ENCODE measurements at places on chromosomes 13 and 19.

DNA sequence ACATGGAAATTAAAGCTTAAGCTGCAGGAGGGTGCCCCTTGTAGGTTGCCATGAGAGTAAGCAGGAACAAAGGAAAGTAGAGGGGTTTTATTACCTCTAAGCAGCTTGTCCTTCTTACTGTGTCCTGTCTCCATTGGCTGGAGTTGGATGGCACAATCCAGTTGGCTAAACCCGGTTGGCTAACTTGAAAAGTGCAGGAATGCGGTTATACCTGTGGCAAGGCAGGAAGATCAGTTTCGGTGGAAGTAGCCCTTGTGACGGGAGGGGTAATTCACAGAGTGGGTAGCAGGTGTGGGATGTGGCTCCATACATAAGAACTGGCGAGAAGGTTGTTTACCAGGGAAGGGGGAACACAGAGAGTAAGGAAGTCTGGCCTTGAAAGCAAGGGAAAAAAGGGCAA is 3.2 kb downstream of the ZNF726 start:
- DNase-seq: no peak

GRCh38 chr13:41054212-41054877 is 7.0 kb upstream of the WBP4 start:
- peak; percentile 73 for DNase-seq

GRCh38 chr13:88031980-88032559 is 360.9 kb downstream of the SLITRK5 start:
- no peak for DNase-seq

GRCh38 chr13:77699059-77699680 is 1.7 kb downstream of the SLAIN1 start:
- DNase-seq: no peak

DNA sequence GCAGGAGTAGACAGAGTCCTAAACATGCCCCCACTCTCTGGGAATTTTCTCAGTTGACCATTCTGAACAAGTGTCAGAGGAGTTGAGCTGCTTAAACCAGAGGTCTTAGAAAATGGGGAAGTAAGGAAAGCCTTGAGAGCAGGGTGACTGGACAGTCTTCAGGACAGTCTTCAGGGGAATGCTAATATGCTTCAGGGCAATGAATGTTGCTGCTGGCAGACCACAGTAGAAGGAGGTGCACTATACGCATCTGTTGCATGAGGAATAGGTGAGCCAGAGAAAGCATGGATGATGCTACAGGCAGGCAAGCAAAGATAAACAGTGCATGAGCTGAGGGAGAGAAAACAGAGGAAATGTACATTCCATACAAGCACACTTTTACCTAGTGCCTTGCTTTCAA is 196.6 kb upstream of the GPR12 start:
- no peak for DNase-seq

- DNase-seq: peak; percentile 77
Measured at GRCh38 chr19:19366434-19367396, 38.8 kb upstream of the GATAD2A start.

- DNase-seq: peak; percentile 15
Measured at GRCh38 chr13:29758531-29759114, 91.8 kb downstream of the UBL3 start.

DNA sequence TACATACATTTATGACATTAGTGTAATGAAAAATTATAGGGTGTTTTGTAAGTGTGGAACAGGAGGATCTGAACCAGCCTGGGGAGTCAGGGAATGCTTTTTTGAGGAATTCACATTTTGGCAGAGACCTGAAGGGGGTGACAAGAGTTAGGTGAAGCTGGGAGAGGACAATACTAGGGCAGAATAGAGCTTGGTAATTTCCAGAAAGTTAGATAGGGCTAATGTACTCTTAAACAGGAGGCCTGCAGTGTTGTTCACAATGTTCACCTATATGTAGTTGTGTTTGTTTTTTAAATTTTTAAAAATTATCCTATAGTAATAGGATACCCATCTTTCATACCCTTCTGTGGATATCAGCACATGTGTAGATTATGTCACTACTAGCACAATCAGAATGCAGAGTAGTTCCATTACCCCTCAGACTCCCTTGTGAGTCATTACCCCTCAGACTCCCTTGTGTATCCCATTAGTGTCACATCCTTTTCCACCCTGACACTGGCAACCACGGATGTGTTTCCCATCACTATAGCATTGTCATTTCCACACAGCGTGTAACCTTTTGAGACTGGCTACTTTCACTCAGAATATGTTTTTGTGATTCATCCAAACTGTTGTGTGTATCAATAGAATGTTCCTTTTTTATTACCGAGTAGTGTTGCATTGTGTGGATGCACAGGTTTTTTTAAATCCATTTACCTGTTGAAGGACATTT is 43.1 kb downstream of the PCCA start:
- DNase-seq: peak; percentile 91

DNA sequence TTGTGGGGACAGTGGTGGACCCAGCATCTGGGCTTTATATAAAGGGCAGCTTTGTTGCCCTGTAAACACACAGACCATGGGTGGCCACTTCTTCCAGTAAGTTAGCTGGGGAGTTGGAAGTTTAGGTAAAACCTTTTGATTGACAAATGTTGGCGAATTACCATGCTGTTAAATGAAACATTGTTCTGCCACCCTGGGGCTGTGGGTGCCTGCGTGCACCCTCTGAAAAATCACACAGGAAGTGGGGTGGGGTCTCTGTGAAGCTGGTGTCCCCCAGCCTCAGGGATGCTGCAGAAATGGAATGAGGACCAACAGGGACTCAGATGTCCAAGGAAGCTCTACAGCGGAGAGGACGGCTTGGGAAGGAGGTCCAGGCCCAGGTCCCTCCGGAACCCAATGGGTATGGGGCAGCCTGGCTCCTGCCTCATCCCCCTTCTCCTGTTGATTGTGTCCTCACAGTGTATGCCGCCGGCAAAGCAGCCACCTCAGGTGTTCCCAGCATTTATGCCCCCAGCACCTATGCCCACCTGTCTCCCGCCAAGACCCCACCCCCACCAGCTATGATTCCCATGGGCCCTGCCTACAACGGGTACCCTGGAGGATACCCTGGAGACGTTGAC is 2.8 kb upstream of the USF2 start:
- DNase-seq: no peak

DNA sequence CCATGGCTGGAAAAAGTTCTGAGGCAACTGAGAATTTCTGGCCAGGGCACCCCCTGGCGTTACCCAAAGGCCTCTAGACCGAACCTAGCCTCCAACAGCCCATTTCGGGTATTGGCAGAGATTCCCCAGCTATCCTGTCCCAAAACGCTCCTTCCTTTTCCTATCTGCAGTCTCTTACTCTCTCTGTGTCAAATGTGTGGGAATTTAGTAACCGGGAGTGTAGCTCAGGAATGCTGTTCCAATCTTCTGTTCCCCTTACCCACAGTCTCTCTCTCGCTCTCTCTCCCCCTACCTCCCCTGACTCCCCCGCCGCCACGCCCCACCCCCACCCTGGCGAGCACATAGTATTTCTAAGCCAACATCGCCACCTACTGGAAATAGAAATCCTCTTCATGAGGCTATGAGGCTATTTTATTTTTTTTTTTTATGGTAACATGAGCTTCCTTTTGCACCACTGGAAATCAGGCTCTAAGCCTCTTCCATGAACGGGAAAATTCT is 27.0 kb downstream of the OXGR1 start:
- DNase-seq: no peak

- DNase-seq: peak; percentile 95
Measured at GRCh38 chr13:93226623-93227279, at the start of gene GPC6. Gene GPC6, plus strand, starts transcription at chr13:93226807.

DNA sequence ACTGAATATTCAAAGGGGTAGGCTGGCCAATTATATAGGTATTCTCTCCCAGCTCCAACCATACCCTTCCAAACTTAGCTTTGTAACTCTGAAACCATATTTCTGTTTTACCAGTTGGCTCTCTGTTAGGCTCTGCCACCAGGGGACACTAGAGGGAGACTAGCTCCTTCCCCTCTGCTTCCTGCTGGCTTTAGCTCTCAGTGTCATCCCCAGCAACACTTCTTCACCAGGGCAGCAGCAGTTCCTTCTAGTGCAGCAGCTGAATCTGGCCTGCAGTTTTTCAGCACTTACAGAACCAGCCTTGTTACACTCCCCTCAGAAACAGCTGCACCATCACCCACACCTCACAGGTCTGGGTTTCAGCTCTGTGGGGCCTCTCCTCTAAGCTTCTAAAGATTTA is 51.0 kb upstream of the DOCK9 start:
- no peak for DNase-seq

GRCh38 chr13:28967029-28967915 is 147.1 kb downstream of the MTUS2 start:
- DNase-seq: no peak

DNA sequence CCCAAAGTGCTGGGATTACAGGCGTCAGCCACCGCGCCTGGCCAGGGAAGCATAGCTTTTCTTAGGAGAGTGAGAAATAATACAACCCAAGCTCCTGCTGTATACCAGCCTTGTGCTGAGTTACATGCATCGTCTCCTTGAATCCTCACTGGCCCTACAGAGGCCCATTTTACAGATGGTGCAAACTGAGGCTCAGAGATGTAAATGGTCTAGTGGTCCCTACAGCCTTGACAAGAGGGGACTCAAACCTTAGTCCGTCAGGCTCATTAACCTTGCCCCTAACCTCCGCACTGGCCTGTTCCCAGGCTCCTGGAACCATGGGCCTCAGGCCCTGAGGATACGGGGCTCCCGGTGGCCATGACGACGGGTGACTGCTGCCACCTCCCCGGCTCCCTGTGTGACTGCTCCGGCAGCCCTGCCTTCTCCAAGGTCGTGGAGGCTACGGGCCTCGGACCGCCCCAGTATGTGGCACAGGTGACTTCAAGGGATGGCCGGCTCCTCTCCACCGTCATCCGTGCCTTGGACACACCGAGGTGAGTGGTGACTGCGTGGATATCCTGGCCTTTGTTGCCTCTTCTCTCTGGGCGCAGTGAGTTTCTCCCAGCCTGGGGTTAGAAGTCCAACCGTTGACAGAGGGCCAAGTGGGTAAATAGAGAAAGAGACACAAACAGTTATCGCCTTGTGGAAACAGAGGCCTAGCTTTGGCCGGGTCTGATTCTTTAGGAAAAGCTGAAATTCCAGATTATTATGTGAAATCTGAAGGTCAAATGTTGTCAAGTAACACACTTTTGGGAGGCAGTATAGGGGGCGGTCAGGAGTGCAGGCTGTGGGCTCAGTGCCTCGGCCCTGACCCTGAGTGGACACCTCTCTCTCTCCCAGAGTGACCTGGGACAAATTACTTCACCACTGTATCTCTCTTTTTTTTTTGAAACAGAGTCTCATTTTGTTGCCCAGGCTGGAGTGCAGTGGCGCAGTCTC is 8.7 kb downstream of the MARCHF2 start:
- no peak for DNase-seq

DNA sequence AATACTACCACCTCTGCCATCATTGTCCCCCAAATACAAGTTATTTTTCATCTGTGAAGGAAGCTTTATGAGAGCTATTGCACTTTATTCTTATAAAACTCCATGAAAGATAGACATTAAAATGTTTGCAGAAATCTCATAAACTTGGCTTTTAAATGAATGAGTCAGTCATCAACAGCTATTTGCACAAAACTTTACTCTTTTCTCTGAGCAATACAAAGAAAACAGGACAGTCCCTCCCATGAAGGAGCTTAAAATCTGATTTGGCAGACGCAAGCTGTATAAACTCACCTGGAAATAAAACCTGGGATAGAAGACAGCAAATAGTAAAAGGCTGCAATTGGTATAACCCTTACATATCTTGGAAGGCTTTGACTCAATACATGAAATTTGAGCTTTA is 16.6 kb upstream of the RCBTB1 start:
- peak; percentile 37 for DNase-seq

GRCh38 chr13:48908381-48909055 is 67.2 kb upstream of the FNDC3A start:
- peak; percentile 56 for DNase-seq

DNA sequence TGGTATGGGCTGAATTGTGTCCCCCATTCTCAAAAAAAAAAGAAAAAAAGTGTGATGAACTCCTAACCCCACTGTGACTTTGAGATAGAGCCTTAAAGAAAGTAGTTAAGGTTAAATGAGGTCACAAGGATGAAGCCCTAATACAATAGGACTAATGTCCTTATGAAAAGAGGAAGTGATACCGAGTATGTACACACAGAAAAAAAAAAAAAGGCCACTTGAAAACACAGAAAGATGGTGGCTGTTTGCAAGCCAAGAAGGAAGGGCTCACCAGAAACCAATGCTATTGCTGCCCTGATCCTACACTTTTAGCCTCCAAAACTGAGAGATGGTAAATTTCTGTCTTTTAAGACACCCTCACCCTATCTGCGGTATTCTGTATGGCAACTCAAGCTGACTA is 955.6 kb downstream of the PCDH17 start:
- DNase-seq: no peak

DNA sequence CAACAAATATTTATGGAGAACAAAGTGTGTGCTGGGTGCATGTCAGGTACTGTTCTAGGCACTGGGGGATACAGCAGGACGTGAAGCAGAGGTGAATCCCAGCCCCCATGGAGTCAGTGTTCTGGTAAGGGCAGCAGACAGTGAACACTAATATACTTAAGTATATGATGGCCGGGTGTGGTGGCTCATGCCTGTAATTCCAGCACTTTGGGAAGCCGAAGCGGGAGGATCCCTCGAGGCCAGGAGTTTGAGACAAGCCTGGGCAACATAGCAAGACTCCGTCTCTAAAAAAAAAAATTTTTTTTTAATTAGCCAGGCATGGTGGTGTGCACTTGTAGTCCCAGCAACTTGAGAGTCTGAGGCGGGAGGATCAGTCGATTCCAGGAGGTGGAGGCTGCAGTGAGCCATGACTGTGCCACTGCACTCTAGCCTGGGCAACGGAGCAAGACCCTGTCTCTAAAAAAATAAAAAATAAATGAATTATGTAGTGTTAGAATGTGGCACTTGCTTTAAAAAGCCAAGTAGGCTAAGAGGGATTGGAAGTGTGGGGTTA is 22.6 kb downstream of the CHST8 start:
- DNase-seq: no peak

- DNase-seq: peak; percentile 86
Measured at GRCh38 chr13:109968876-109969577, 182.6 kb upstream of the IRS2 start.

- DNase-seq: no peak
Measured at GRCh38 chr13:48682436-48682835, 28.7 kb downstream of the CYSLTR2 start.

DNA sequence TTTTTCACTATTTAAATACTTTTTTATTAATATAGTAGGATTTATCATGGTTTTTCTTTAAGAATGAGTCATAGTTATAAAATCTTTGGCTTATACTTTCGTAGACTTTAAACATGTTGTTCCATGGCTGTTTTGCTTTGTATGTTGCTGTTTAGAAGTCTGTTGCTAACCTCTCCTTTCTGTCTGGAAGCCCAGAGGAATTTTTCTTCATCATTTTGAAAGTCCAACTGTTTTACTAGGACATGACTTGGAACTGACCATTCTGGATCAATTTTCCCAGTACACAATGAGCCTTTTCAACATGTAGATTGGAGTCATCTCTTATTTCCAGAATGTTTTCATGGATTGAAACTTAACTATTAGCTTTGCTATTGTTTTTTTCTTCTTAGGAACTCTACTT is 7.9 kb downstream of the CAB39L start:
- DNase-seq: no peak

GRCh38 chr19:519449-519865 is 12.1 kb upstream of the CDC34 start:
- DNase-seq: no peak

GRCh38 chr19:14322889-14323463 is 58.3 kb upstream of the ADGRE5 start:
- no peak for DNase-seq

GRCh38 chr19:35056513-35057063 is 15.1 kb downstream of the HPN start:
- no peak for DNase-seq

Data from foreskin fibroblast (primary cell).